ENCODE measurements at places on chromosomes 1 and 21.

DNA sequence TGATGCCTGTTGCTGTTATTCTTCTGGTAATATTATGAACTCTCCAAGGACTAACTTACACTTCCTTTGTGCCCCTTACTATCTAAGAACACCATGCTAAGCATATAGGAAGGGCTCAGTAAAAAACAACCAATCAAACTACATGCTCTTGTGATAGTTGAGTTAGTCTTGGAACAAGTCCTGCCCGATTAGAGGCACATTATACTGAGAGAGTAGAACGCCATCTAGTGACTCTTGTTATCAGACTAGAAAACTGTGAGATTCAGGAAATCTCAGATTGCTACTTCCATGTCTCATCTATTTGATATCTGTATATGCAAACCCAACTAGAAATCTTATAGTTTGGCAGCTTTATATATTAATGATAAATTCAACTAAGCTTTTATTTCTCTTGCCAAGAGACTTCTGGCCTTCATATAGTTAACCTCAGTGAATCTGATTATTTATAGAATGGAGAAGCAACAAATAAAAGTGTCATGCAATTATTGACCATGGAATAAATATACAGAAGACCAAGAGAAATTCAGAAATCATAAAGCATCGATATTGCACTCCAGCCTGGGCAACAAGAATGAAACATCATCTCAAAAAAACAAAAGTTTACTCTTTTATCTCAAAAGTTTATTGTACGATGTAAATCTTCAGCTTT is 7.8 kb upstream of the SRRM1 start:
- DNase-seq, result no peak

DNA sequence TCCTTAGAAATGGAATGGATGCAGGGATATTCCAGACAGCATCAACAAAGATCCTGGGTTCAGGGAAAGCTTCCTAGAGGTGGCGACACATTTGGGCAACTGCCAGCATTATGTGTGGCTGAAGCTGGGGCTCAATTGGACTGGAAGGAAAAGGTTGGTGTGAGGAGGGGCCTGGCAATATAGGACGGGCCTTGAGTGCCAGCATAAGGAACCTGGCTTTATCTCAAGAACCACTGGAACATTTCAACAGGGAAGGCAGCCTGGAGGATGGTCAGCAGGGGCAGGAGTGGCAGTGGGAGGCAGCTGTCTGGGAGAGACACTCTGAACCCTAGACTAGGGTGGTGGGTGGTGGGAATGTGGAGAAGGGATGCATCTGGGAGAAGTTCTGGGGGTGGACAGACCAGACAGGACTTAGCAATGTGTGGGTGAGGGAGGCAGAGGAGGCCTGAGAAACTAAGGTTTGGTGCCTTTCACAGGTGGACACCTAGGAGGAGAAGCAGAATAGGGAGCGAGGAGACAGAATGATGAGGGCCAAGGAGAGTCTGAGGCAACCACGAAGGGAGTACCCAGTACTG is 3.5 kb downstream of the SH3BGRL3 start:
- DNase-seq, result no peak

- no peak for DNase-seq
Measured at GRCh38 chr1:177119311-177119710, 45.2 kb downstream of the ASTN1 start.

DNA sequence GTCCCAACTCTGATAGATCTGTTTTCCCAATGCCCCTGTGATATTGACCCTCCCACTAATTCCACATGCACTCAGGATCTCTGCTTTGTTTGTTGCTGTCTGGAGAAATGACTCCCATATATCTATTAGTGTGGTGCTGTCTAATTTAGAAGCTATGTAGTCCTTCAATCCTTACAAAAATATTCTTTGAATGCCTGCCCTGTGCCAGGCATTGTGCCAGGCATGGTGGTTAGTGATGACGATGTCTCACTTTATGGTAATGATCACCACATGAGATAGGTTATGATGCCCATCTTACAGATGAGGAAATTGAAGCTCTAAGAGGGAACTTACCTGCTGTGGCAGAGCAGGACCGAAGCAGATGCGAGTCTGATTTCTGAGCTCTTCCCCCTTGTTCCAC is 12.9 kb downstream of the MYOG start:
- no peak for DNase-seq

DNA sequence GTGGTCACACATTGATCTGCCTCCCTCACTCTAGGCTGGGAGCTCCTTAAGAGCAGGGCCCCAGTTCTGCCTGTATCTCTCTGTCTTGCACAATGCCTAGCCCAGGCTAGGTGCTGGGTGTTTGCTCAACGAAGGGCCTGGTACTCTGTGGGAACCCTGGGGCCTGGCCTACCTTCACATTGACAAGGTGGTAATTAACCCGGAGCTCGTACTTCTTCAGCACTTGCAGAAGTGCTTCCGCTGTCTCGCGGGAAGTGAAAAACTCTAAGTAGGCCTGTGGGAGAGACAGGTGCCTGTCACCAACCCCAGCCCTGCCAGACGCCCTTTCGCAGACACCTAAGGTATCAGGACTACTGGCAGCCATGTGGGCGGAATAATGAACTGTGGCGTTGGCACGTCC is 13.7 kb downstream of the MTHFR start:
- DNase-seq, result no peak

DNA sequence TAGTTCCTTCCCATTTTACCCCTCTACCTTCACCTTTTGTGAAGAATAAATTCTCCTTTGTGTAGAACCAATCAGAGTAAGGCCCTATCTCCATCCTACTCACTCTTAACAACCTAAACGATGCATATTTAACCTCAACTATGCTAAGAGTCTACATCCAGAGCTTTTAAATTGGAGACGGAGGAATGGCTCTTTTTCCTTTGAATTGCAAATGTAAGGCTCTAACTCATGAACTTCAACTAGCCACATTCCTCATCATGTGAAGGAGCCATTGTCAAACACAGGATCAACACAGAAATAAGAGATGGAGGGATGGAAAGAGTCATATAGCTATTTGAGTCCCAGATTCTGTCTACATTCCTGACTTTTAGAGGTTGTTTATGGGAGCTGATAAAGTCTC is 18.2 kb downstream of the DEPDC1 start:
- no peak for DNase-seq

DNA sequence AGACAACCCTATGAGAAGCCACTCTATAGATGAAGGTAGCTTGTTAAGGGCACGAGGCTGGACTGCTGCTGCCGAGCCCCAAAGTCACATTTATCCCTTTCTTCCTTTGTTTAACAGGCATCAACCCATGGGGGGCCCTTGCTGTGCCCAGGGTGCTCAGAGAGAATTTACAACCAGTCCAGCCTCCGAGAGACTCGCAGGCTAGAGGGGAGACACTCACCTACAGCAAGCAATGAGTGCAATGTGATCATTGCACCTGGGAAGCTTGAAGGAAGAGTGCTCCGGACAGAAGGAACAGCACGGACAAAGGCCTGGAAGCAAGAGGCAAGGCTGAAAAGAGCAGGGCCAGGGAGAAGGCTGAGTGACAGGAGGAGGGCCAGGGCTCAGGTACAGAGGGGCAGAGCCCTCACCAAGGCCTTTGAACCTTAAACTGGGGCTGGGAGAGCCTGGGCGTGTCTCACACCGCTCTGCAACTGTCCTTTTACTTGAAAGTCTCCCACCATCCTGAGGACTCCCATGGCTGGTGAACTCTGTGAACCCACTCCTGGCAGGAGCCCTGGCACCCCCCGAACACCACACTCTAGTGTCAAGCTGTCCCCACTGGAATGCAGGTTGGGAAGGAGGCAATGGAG is 27.3 kb downstream of the DMRTB1 start:
- no peak for DNase-seq

- DNase-seq, result no peak
Measured at GRCh38 chr1:47194311-47194710, 4.5 kb upstream of the PDZK1IP1 start.

- no peak for DNase-seq
Measured at GRCh38 chr1:240073097-240073496, 18.6 kb upstream of the FMN2 start.

- no peak for DNase-seq
Measured at GRCh38 chr1:234778221-234779159, 168.5 kb upstream of the IRF2BP2 start.

DNA sequence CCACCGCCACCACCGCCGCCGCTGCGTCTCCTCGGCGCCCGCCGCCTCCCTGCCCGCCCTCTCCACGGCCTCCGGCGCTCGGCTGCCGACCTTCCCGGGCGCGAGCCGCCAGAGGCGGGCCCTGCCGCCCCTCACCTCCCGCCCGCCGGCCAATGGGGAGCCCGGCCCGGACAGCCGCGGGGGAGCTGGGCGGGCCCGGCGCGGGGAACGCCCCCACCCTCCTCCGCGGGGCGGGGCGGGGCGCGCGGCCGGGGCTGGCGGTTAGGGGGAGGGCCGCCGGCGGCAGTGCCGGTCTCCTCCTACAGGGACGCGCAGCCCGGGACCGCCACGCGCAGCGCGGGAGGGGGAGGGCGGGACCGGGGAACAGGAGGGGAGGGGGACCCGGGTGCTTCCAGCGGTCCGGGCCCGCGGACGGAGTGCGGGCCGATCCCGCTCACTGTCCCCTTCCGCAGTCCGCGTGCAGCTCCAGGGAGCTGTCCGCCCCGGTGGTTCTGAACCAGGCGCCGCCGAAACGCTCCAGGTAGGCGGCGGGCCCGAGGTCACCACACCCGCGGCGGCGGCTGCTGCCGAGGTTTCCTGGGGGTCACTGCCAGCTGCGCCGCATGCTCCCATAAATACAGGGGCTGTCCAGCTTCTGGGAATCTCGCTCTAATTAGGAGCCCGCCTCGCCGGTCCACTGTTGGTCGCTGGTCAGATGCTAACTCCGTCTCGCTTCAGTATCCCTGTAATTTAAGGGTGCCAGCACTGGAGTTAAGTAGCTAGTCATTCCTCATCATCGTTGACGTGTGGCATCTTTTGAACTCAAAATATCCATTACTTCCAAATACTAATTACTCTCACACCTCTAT is at the start of gene PGBD5:
Gene PGBD5, minus strand, starts transcription at position 87 of the 848 bp plus-strand sequence. CDS start 404 bp downstream, outside the sequence.
- DNase-seq, result no peak

All from stimulated activated CD8-positive, alpha-beta memory T cell treated with anti-CD3 and anti-CD28 coated beads, Interleukin-4, amount 100 ng/mL, for 4 hours (primary cell).